ENCODE measurements at places on chromosomes 1 and 21.
A peak's percentile ranks its signal among the peaks of the same experiment; 100 is the strongest.

DNA sequence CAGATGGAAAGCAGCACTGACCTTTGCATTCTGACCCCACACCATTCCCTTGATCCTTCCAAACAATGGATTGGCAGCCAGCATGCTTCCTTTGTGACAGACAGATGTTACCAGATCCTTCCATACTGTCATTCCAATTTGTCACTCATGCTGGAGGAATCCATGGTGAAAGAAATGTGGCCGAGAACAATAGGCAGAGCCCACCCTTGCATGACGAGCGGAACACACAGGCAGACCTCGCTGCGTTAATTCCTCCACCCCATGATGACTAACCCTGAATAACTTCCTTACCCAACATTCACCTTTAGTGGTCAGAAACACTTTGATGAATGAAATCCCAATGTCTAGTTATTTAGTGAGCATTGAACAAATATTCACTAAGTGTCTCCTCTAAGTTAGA, 45.1 kb downstream of the PDPN start:
- H3K36me3 ChIP-seq = peaks cover 2% of the 10 kb centered on the region
- no peak for DNase-seq
- no peaks in the 10 kb centered on the region for H3K27me3 ChIP-seq
- no peak overlapping the region for H3K4me3 ChIP-seq
- H3K27ac ChIP-seq = no peak overlapping the region
- H3K4me1 ChIP-seq = no peaks in the 10 kb centered on the region

- peak; percentile 84 for DNase-seq
- H3K4me3 ChIP-seq = peak overlapping the region; percentile 72
- H3K27ac ChIP-seq = no peak overlapping the region
- H3K27me3 ChIP-seq = peaks cover 57% of the 10 kb centered on the region
- H3K4me1 ChIP-seq = peaks cover 23% of the 10 kb centered on the region
- peaks cover 7% of the 10 kb centered on the region for H3K36me3 ChIP-seq
Observed at GRCh38 chr1:160085686-160086455, 4.5 kb downstream of the KCNJ9 start.

GRCh38 chr1:19336543-19336942, 24.4 kb downstream of the SLC66A1 start:
- H3K4me1 ChIP-seq = peaks cover 10% of the 10 kb centered on the region
- H3K4me3 ChIP-seq = no peak overlapping the region
- peak overlapping the region; percentile 35 for H3K27ac ChIP-seq
- no peaks in the 10 kb centered on the region for H3K27me3 ChIP-seq
- H3K36me3 ChIP-seq = peaks cover 3% of the 10 kb centered on the region

DNA sequence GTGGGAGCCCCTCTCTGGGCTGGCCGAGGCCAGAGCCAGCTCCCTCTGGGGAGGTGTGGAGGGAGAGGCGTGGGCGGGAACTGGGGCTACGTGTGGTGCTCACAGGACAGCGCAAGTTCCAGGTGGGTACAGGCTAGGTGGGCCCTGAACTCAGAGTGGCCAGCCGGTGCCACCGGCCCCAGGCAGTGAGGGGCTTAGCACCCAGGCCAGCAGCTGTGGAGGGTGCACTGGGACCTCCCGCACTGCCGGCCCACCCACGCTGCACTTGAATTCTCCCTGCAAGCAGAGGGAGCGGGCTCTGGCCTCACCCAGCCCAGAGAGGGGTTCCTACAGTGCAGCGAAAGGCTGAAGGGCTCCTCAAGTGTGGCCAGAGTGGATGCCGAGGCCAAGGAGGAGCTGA, 20.2 kb downstream of the PRAMEF20 start:
- H3K4me1 ChIP-seq = no peaks in the 10 kb centered on the region
- no peak overlapping the region for H3K27ac ChIP-seq
- no peaks in the 10 kb centered on the region for H3K27me3 ChIP-seq

DNA sequence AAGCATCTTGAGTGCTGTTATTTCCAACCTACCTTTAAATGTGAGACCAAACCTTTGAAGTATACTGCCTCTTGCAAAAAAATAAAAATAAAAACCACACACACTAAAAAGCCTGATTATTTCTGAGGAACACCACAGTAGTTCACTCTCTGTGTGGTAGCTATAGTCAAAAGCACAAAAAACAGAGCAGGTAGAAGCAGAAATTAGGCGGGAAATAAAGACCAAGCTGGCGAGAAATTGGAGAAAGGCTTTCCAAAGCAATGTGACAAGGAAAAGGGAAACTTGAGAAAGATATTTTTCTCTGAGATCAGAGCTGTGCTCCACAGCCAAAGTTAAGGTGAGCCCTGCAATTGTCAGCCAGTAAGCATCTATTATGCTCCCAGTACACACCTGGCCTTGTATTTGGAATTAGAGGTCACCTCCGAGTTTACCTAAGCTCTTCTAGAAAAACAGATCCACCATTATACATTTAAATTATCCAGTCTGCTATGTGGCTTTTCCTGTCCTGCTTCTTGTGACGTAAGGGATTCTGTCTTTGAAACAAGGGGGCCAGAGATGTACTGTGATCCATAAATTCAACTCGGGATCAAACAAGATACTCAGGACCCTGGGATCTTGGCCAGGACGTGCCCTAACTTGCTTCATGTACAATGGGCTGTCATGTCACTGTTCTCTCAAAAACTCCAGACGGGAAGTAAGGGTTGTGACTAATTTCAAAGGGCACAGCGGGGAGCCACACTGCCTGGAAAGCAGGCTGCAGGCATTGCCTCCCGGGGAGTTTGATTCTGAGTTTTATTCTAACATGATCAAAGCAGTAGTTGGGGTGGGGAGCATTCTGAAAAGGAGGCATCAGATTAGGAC, 39.8 kb upstream of the RAB4A start:
- H3K4me3 ChIP-seq = peak overlapping the region; percentile 21
- peak overlapping the region; percentile 23 for H3K27ac ChIP-seq
- H3K27me3 ChIP-seq = no peaks in the 10 kb centered on the region
- H3K36me3 ChIP-seq = no peaks in the 10 kb centered on the region
